M059J (cell line): ENCODE measurements at places on chromosomes 1 and 21.
A peak's percentile ranks its signal among the peaks of the same experiment; 100 is the strongest.

- DNase-seq, result peak; percentile 97
These were observed 17.4 kb downstream of the CELA3A start for GRCh38 chr1:22018583-22019559.

DNA sequence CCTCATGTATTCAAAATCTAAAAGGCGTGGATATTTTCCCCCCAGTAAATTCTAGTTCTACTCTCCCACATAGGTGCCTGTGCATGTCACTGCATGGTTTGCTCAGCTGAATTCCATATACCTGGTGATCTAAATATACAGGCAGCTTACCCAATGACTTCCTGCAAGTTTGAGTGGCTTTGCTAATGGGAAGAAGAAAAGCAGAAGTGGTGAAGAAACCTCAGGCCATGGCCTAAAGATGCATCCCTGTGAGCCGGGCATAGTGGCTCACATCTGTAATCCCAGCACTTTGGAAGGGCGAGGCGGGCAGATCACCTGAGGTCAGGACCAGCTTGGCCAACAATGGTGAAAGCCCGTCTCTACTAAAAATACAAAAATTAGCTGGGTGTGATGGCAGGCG lies 11.5 kb downstream of the SLC44A3 start:
- no peak for DNase-seq

GRCh38 chr1:116808200-116808847 lies 54.1 kb downstream of the CD2 start:
- DNase-seq, result no peak

- DNase-seq, result peak; percentile 95
These were observed 44.9 kb upstream of the COL6A2 start for GRCh38 chr21:46052703-46053651.

- peak; percentile 38 for DNase-seq
These were observed 64.5 kb upstream of the FAM3B start for GRCh38 chr21:41251961-41252642.

DNA sequence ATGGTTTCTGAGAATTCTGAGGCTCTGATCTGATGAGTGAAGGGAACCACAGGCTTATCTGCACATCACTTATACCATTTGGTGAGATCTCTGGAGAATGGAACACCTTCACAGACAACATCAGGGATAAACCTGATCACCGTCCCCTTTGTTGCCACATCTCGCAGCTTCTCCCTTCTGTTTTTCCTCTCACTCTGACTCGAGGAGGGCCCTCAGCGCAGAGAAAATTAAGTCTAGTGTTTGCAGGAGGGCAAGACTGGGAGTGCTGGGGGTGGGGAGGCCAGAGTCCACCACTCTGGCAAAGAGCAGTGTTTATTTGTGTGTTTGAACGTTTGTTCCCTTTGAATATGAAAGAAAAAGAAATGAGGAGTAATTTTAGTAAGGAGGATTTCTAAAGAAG lies 29.0 kb upstream of the BATF3 start:
- DNase-seq, result no peak

GRCh38 chr1:164937291-164937690 lies 378.3 kb downstream of the PBX1 start:
- DNase-seq, result no peak

DNA sequence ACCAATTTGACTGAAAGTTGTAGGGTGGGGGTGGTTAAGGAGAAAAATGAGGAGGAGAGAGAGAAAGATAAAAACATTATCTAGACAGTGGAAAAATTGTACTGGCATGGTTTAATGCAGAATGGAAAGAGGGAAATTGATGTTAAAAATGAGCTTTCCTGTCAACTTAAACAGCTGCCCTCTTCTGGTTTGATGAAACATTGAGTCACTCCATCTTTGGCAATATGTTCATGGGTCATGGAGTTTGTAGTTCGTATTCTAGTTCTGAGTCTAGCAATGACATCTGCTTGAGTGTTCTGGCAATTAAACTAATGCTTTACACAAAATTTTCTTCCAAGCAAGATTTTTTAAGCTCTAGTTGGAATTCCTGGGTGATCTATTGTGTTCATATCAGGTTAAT lies 9.6 kb downstream of the ZNF648 start:
- DNase-seq, result no peak

DNA sequence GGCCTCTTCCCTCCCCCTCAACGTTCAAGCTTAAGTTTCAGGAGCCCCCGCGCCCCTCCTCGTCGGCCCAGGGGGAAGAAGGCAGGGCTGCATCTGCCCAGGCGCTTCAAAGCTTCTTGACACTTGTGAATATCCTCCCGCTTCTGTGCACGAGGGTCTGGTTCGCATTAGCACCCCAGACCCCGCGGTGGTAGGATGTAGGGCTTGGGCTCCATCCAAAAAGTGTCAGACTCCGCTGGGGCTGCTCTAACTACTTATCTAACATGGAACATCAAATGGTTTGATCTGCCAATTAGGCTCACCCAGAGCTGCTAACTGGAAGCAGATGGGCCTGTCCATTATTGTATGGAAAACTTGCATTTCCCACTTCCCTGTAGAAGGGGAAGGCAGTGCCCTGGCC lies 28.9 kb downstream of the TAS1R2 start:
- no peak for DNase-seq

GRCh38 chr1:195475568-195475967 lies 1132.7 kb downstream of the KCNT2 start:
- DNase-seq, result no peak

DNA sequence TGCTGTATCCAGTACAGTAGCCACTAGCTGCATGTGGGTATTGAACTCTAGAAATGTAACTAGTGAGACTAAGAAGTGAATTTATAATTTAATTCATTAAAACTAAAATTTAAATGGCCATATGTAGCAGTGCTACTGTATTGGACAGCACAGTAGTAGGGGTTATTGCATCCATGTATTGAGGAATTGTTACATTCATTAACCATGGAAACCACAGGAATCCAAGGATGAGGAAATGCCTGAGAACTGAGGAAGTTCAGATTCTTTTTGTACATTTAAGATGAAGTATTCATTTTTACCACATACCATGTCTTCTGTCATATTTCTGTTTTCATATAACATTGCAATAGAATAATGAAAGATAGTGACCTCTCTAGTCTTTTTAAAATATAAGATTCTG lies 2.6 kb downstream of the MTF2 start:
- DNase-seq, result peak; percentile 80

GRCh38 chr1:73604739-73605138 lies 593.2 kb downstream of the LRRIQ3 start:
- no peak for DNase-seq

DNA sequence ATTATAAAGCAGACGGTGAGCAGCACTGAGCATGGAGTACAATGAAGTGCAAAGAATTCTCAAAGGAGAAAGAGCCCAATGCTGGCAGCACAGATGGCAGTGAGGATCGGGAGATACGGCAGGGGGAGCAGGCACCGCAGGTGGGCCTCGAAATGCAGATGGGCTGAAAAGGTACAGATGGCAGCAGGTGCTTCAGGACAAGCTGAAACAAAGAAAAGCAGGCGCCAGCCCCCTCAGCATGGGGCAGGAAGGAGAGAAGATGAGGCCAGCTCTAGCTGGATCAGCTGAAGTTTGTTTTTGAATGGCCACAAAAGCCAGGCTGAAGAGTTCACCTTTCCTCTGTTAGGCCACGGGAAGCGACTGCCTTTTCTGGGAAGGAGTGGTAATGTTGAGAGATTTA lies 7.7 kb downstream of the CFAP298 start:
- DNase-seq, result no peak

- DNase-seq, result no peak
These were observed 151.3 kb downstream of the ADGRL4 start for GRCh38 chr1:78855258-78855657.

DNA sequence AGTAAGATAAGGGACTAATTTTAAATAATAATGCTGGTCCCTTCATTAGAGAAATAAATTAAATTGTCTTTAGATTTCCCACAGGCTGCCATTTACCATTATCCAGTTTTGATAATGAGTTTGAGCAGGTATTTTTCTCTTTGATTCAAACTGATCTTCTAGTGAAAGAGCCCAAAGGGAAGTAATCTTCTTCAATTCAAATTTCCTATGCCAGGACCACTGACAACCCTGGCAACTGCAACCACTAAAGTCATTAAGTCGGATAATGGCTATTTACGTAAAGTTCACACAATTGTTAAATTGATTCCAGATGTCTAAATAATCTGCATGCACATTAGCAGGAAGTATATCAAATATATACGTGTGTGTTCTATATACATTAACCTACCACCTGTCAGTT lies 399.3 kb downstream of the PTPRC start:
- DNase-seq, result no peak

DNA sequence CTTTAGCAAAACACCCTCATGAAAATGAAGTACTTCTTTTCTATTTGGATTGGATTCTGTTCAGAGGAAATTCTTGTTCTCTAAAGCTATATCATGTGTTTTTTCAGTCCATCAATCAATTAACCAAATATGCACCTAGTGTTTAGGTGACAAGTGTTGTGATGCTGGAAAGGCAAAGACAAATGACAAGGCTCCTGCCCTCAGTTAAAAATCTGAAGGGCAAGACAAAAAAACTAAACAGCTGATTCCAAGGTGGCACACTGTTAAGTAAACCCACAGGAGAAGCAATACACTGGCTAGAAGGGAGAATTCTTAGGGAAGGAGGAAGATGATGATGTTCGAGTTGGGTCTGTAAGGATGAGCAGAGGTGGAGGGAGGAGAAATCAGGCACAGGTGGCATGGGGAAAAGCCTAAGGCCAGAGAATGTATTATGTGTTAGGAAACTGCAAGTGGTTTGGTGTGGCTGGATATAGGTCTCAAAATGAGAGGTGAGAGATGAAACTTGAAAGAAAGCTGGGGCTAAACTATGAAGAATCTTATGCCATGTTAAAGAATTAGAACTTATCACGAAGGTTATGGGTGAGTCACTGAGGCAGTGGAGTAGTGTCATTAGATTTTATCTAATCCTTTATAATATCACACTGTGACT lies 51.8 kb upstream of the GFI1 start:
- peak; percentile 69 for DNase-seq

GRCh38 chr1:18939398-18940302 lies 16.8 kb downstream of the IFFO2 start:
- peak; percentile 63 for DNase-seq

DNA sequence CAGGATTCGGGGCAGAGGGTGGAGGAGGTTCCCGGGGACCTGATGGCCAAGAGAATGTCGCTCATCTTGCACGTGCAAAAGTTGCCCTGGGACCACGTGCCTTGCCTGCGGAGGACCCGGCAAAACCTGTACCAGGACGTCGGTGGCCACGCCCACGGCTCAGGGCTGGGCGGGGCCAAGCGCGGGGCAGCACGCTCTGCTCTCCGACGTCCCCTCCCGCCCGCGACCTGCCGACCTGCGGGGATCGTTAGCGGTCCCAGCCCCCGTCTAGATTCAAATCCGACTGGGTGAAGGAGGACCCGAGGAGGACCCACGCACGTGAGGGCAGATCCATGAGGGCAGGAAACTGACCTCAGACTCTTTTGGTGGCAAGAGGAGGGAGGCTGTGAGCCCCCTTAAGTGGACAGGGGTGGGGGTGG lies at the start of gene C1orf167:
TSS of gene C1orf167 (plus strand) at position 206 of the 419 bp plus-strand sequence. CDS start 2,208 bp downstream, outside the sequence.
- no peak for DNase-seq

DNA sequence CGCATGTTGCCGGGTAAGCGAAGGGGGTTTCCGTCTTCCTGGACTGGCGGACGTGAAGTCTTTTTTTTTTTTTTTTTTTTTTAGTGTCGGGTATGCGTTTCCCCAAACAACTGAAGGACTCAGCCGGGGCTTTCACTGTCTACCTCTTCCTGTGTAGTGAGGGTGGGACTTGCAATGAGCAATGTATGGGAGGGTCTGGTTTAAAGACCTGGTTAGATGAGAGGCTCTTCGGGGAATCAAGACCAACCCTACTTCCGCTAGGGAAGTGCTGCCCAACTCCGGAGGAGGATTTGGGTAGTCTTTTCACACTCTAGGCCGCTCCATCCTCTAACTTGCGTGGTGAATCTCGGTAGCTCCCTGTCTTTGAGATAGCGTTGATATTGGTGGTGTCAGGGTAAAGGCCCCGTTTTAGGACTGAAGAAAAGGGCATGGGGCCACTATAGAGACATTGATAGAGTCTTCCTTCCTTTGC lies 754 bp downstream of the PRRC2C start:
- DNase-seq, result peak; percentile 76

DNA sequence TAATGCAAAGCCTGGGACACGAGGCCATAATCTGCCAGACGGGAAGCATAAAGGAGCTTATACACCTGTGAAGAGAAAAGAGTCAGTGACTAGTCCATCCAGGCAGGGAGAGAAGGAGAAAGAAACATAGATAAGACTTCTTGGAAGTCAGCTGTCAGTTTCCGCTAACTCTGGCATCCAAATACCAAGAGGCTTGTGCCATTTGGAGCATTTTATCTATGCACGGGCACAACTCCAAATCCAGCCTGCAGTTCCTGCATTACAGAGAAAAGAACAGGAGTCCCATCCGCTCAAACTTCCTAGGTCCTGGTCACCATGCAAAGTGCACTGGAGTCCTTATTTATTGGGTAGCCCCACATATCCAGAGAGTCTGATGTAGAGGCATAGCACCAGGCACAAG lies 27.9 kb downstream of the SEC16B start:
- DNase-seq, result no peak

DNA sequence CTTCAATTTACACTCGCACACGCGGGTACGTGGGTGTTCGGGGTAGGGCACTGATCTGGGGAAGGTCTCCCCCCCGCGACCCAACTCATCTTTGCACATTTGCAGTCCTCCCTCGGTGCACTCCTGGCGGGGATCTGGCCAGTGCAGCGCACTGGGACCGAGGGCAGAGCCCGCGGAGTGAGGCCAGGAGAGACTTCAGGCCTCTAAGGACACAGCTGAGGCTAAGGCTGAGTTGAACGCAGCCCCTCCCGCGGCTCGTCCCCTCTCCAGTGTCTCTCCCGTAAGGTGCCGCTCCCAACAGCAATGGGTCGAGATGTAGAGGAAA lies 936 bp upstream of the NCAM2 start:
- no peak for DNase-seq

- peak; percentile 9 for DNase-seq
These were observed 12.0 kb downstream of the OR2M4 start for GRCh38 chr1:248243204-248243603.

GRCh38 chr1:184186167-184186566 lies 134.6 kb downstream of the TSEN15 start:
- no peak for DNase-seq

- peak; percentile 86 for DNase-seq
These were observed 664 bp downstream of the BACE2 start for GRCh38 chr21:41168391-41169257.

DNA sequence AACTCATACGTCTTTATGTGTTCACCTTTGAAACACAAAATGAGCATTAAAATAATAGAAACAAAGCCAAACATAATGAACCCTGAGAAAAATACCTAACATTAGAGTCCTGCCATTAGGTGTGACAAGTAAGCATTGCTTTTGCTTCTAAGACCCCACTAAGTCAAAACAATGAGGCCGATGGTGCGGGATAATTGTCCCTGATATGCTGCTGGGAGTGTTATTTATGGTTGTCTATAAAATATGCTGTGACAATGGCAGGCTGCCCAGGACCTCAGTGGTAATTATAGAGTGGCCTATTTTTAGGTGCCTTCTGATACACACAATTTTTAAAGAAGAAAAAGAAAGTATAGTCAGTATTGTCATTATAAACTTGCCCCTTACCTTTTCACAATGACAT lies 1423.1 kb downstream of the AMY1C start:
- DNase-seq, result no peak

DNA sequence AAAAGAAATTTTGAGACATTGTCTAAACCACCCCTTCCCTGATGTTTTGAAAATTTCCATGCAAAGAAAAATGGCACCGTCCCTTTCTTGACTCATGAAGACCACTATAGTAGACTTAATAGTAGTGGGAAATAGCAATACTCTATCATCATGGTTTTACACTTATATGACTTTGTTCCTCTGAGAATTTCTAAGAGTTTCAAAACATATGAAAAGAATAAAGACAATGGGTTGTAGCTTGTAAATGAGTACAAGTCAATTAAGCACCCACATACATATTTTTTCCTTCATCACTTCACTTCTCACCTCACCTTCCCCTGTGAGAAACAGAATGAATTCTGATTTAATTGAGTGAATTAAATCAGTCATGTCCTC lies 151.7 kb downstream of the LYPLAL1 start:
- no peak for DNase-seq
